ENCODE measurements at places on chromosomes 16 and 17.

GRCh38 chr17:49787884-49788477, 500 bp upstream of the KAT7 start:
- DNase-seq, result no peak

- DNase-seq, result no peak
Observed at GRCh38 chr16:68276223-68276622, 11.9 kb downstream of the SLC7A6 start.

DNA sequence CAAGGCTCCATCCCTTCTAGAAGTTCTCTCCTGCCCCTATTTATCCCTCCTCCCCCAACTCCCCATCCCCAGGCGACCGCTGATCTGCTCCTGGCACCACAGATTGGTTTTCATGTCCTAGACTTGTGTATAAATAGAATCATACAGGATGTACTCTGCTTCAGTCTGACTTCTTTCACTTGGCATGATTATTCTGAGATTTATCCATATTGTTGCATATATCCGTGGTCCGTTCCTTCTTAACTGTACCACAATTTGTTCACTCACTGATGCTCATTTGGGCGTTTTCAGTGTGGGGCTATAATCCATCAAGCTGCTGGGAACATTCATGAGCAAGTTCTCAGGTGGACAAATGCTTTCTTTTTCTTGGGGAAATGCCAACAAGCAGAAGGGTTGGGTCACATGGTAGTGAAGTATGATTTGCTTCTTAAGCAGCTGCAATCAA, 23.9 kb downstream of the PITPNM3 start:
- no peak for DNase-seq

DNA sequence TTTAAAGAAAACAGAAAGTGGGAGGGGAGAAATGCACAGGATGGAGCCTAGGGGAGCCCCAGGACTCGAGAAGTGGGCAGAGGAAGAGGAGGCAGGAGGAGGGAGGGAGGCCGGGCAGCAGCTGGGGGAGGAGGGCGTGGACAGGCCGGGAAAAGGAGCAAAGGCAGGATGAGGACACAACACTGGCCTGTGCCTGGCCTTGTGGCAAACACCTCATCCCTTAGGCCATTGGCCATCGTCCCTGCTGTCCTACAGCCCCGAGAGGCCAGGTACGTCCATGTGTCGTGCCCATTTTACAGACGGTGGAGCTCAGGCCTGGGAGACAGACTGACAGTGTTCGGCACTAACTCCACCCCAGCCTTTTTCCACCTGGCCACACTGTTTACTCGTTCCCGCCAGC, 15.9 kb downstream of the JPH3 start:
- no peak for DNase-seq

GRCh38 chr17:2484876-2485275, 26.8 kb downstream of the METTL16 start:
- DNase-seq, result no peak

- DNase-seq, result no peak
Observed at GRCh38 chr16:1471569-1472194, 3.1 kb downstream of the CLCN7 start.

- no peak for DNase-seq
Observed at GRCh38 chr16:59905131-59905530, 1171.0 kb upstream of the GOT2 start.

DNA sequence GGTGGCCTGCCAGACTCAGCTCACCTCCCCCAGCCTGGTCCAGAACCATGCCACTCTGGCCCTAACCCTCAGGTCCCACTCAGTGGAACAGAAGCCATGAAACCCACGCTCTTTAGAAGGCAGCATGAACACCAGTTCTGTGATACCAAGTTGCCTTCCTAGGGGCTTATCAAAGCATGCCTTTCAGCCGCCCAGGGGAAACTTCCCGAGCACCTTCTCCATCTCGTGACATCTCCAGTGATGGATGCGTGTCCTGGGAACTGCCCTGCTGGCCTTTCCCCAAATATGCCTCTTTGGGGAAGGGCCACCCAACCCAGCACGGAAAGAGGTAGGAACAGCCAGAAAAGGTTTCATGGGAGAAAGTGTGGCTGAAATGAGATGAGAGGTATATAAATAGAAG, 8.3 kb downstream of the CCDC42 start:
- no peak for DNase-seq

- DNase-seq, result no peak
Observed at GRCh38 chr17:6523330-6523729, 33.0 kb downstream of the PITPNM3 start.
